ENCODE measurements at places on chromosomes 4 and X.

DNA sequence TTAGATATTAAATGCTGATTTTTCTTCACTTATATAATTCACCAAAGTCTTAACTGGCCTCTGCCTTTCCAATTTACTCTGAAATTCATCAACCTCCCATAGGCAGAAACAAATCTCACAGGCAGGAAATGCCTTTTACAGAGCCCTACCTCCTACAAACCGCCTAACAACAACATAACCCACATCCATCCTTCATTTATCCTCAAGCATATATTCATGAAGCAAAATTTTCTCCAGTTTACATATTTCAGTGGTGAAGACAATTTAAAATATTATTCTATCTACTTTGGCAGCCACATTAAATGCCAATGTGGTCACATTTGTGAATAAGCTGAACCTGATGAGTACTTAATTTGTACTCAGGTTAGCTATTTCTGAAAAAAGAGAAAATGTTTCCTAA is 30.3 kb downstream of the SEPSECS start:
- DNase-seq = no peak

GRCh38 chr4:140856621-140857062 is 100.5 kb upstream of the TBC1D9 start:
- DNase-seq = no peak

DNA sequence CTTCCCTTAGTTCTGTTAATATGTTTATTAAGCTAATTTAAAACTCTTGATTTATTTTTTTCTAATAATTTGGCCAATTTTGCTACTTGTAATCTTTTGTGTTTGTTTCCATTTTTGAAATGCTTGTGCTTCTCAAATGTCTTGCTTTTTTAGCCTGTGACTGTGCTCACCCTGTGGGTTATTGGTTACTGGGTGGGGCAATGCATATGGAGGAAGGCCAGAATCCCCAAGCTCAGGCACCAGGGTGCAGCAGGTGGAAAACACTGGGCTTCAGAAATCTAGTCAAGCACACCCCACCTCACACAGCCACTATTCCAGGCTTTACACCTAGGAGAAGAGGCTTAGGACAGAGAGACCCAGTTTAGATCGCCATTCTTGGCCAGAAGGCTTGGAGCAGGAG is 33.1 kb downstream of the ETNPPL start:
- DNase-seq = no peak

- DNase-seq = no peak
Observed at GRCh38 chr4:169617306-169617705, 3.1 kb upstream of the CLCN3 start.

DNA sequence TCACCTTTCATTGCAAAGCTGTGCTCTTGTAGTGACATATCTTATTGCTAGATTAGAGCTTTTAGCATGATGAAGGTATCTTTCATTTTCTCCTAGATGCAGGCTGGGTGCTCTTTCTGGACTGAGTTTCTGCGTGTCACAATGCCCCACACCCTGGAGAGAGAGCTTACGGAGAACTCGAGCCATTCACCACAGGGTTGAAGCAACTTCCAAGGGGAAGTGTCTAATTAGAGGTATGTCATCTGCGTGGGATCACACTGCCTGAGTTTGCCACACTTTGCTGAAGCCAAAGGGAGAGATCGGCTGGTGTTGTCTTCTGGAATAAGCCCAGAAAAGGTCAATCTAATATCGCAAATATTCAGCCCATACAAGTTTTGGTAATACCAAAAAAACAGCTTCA is 179.3 kb upstream of the MBNL3 start:
- no peak for DNase-seq
